ENCODE measurements at places on chromosomes 13 and 19.

- DNase-seq, result no peak
These were observed 8.0 kb downstream of the FXYD3 start for GRCh38 chr19:35123573-35123972.

DNA sequence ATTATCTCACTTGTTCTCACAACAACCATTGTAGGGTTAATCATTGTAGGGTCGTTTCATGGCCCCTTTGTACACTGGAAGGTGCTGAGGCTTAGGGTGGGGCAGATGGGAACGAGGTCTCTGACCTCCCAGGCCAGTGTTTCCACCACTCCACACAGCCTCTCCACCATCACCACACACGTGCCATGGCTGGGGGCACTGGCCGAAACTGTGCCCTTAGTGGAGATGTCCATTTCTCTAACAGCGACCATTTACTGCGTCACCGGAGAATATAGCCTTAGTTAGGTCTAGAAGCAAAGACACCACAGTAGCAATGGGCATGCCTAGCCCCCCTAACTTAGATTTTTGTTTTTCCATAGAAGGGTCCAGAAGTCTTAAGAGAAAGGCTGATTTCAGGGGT is 36.5 kb downstream of the COL4A1 start:
- no peak for DNase-seq

DNA sequence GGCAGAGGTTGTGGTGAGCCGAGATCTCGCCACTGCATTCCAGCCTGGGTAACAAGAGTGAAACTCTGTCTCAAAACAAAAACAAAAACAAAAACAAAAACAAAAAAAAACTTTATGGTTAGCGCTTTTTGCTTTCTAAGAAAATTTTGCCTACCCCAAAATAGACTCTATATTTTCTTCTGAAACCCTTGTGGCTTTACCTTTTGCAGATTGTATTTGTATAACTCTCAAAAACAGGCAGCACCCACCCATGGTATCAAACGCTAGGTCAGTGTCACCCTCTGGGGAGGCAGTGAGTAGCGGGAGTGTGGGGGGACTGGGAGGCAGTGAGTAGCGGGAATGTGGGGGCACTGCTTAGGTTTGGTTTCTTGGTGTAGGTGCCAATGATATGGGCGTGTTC is 7.5 kb upstream of the SLC39A3 start:
- DNase-seq, result no peak

DNA sequence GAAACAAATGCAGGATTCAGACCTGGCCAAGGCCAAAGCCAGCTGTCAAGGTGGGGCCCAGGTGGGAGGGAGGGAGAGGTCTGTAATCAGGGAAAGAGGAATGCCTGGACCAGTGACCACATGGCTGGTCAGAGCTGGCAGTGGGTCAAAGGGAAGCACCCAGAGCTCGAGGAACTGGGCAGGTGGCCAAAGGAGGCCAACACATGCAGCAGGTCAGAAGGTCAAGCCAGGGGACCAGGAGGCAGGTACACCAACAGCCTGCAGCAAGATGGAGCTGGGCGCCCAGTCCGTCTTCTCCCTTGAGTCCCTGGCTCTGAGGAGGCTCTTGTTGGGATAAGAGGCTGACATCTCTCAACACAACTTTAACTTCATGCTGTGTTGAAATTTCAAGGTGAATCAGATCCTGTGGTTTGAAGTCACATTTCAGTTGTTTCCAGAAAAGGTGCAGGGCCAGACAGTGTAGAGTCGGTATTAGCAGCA is 17.1 kb downstream of the GPATCH1 start:
- no peak for DNase-seq

DNA sequence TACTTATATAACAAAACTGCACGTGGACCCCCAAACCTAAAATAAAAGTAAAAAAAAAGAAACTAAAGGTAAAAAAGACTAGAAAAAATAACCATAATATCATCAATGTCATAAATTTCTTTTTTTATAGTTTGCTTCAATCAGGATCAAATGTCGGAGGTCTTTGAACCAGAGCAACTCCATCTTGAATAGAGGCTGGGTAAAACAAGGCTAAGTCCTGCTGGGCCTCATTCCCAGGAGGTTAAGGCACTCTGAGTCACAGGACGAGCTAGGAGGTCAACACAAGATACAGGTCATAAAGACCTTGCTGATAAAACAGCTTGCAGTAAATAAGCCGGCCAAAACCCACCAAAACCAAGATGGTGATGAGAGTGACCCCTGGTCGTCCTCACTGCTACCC is 24.0 kb downstream of the TPT1 start:
- DNase-seq, result no peak

DNA sequence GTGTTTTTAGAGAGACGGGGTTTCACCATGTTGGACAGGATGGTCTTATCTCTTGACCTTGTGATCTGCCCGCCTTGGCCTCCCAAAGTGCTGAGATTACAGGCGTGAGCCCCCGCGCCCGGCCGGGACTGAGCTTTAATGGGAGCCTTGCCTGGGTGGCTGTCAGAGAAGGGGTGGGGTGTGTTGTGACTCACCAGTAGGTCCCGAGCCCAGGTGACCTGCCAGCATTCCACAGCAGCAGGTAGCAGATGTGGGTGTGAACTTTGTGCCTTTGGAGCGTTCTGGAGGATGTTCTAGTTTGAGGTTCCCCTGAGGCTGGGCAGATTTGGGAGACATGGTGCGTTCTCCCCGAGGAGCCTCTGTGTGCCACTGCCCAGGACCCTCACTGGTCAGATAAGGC is 7.1 kb upstream of the EPN1 start:
- DNase-seq, result no peak
